ENCODE measurements at places on chromosomes 7 and 10. TPM values are rescaled to one million over a fixed set of nuclear protein-coding genes. Genes with fewer than 3 reads are reported as not detected.

DNA sequence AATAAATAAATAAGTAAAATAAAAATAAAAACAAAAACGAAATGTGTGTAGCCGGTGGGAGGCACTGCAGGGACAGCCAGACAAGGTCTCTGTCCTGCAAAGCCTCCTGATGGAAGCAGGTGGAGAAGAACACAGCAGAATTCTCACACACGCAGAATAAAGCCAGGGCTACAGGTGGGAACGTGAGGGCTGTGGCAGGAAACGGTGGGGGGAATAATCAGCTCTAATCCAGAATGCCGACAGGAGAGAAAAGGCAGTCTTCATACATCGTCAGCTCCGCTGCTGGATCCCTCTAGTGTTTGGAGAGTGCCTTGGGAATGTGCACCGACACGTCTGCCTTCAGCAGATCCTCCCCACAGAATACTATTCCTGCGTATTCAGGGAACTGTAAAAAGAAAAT lies 6.8 kb upstream of the SNX8 start:
- no peak for DNase-seq

DNA sequence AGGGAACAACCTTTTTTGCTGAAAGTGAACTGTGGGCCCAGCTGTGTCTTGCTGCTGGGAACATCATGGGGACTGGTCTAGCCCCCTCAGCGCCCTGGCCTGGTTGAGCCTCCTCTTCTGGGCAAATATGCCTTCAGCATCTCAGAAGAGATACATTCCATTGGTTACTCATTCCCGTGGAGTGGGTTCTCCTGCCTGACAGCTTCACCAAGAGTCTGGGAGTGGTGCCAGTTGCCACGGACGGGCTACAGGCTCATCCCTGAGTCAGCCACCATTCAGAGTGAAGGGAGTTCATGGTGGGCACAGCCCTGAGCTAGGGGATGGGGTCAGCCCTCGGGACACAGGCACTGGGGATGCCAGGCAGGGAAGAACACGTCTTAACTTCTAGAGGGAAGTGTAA lies 81.9 kb downstream of the RAMP3 start:
- DNase-seq: no peak

- DNase-seq: no peak
Measured at GRCh38 chr10:122328676-122329075, 45.8 kb upstream of the PLEKHA1 start.

DNA sequence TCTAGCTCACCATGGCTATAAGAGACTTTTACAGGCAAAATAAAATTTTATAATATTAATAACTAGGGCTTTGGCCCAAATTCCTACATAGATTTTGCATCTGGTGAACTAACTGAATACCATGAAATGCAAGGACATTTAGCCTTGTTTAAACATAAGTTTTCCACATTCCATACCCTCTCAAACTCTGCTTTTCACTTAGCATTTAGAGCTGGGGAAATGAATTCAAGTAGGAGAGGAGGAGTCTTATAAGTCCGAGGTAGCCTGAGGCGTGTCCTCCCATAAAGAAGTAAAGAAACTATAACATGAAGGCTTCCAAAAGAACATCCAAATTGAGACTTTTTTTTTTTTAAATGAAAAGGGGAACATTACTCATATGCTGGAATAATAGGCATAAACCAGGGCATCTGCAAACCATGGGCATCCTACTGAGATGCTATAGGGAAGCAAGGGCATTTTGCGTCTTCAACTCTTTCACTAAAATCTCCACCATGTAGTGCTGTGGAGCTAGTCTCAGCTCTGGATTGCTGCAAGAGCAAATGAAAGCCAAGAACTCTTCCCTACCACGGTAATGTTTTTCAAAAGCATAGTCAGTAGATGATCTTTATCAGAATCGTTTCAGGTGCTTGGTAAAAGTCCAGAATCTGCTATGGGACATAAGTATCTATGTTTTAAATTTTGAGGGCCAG lies 79.1 kb downstream of the PALS2 start:
- no peak for DNase-seq

GRCh38 chr7:4097001-4097609 lies 585.0 kb upstream of the FOXK1 start:
- no peak for DNase-seq

DNA sequence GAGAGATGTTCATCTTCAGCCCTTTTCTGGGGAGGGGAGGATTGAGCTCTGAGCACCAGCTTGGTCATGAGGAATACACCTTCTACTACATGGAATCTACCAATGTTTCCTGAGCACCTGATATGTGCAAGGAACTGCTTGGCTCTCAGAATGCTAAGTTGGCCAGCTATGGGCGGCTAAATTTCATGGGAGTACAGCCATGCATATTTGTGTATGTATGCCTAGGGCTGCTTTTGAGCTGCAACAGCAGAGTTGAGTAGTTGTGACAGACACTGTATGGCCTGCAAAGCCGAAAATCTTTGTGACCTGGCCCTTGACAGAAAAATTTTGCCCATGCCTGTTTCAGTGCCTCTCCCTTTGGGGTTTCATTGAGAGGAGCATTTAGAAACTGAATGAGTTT lies 44.9 kb downstream of the NPY start:
- no peak for DNase-seq

GRCh38 chr7:38934051-38934450 lies 25.1 kb upstream of the VPS41 start:
- DNase-seq: no peak

DNA sequence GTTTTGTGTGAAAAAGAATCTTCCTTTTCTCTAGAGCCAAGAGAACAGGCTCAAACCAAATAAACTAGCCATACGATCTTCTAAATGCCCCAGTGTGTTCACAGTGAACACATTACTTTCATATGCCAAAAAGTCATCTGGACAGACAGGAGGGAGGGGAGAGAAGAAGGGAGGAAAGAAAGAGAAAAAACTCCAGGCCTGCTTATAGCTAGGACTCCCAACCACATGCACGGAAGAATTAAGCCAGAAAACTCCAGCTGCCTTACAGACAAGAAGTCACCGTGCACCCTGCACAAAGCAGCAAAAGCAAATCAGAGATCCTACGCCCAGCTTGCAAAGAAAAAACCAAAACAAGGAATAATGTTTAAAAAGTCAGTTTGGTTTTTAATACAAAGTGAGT lies 34.3 kb downstream of the SNX8 start:
- DNase-seq: no peak

DNA sequence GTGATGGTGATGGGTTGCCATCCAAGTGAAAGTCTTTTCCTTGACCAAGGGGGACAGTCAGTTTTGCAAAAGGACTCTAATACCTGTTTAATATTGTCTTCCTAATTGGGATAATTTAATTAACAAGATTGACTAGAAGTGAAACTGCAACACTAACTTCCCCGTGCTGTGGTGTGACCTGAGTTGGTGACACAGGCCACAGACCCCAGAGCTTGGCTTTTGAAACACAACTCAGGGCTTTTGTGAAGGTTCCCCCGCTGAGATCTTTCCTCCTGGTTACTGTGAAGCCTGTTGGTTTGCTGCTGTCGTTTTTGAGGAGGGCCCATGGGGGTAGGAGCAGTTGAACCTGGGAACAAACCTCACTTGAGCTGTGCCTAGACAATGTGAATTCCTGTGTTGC lies 6.9 kb downstream of the PPIF start:
- DNase-seq: no peak

The DDX21 gene
- 8.8 TPM for total RNA-seq
